ENCODE measurements at places on chromosomes 1 and 21.

DNA sequence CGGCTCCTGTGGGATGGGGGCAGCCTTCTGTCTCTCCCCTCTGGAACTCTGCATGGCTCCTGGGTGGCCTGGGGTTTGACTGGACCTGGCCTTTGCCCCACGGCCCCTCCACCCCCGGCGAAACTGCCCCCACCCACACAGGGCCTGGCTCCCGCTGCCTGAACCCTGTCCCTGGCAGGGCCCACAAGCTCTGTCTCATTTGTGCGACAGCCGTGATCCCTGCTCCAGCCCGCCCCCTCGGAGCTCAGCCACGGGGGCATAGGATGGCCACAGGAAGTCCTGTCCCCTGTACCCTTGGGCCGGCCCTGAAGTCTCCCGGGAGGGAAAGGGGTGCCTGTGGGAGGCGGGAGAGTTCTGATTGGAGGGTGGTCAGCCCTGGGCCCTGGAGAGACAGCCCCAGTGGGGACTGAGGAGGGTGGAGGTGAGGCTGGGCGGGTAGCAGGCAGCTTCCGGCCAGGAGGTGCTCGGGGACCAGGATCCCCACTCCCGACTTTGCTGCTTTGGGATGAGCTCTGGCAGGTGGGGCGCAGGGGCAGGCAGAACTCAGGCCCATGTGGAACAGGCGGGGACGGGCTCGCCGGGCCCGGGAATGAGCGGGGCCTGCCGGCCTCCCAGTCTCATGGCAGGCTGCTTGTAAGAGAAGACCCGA lies 45.1 kb downstream of the SLX9 start:
- no peak for DNase-seq

GRCh38 chr1:42700006-42700405 lies 17.8 kb downstream of the YBX1 start:
- no peak for DNase-seq

DNA sequence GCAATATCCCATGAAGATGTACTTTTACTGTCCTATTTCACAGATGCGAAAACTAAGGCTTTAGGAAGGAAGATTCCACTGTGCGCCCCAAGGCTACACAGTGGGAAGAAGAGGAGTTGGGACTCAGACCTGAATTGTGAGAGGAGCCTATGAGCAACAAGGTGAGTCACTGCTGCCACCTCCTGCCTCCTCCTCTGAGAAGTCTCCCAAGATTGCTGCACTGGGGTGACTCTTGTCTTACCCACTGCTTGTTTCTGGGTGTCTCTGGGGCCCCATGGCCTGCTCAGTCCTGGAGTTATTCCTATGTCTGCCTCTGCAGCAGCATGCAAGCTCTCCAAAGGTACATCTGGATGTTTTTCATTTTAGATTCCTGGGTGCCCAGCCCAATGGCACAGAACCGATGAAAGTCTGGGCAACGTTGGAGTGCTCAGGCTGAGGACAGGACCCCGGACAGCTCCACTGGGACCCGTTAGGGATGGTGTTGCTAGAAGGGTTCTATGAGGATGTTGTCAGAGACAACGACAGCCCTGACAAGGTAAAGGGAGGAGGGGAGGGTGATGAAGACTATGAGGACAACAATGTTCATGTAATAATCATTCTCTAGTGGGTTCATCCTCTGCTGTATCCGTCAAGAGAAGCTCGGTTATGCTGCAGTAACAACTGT lies 11.0 kb upstream of the C1QA start:
- DNase-seq: peak; percentile 18

DNA sequence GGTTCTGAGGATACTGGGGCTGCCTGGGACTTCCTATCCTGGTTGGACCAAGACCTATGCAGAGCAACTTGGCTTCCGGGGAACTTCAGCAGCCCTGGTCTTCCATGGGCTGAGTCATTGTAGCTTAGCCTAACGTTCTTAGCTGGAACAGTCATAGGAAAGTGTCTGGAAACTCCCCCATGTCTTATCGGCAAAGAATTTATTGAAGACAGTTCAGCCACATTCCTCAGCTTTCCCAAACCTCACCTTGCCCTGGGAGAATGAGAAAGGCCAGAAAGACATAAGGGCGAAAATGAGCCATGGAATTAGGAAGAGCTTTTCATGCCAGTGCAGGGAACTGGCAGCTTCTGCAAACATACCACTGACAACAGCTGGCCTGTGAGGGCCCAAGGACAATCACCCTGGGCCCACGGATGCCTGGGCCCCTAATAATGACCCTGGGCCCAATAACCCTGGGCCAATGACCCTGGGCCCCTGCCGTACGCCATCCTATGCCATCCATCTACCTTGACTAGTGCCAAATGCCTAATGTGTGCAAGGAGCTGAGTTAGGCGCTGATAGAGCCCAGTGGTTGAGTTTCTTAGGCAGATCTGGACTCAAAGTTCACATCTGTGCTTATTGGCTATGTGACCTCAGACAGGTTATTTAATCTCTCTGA lies 114.4 kb upstream of the GADD45A start:
- peak; percentile 98 for DNase-seq

DNA sequence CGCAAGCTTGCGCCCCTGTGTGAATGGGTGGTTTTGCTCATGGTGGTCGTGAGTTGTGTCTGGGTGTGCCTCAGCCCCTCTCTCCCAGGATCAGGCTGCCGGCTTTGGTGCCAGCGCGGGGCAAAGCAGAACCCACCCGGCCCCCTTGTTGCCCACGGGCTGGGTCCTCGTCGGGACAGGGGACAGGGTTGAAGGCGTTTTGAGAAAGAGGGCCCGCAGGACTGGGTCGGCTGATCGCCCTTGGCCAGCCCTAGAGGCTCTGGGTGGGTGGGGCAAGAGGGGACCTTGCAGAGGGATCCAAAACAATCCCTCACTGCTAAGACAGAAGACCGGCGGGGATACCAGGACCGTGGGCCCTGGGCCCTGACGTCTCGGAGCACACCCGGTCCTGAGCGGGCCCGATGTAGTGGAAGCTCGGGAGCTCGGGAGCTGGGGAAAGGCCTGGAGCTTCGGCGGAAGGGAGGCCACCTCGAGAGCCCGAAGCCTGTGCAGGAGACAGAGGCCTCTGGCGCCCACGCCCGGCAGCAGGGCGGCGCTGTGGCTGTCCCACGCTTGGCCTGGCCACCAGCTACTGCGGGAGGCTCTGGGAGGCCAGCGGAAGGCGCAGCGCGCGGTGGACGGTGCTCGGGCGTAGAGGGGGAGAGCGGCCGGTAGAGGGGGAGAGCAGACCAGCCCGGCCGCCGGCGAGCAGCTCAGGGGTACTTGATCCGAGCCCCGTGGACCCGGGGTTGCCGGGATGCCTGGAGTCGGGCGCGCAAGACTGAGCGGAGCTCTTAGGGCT lies 2.8 kb upstream of the ZNF678 start:
- no peak for DNase-seq

GRCh38 chr1:232982238-232982944 lies 32.0 kb downstream of the NTPCR start:
- DNase-seq: peak; percentile 77

- DNase-seq: no peak
Observed at GRCh38 chr1:237542525-237543418, 347.9 kb downstream of the ZP4 start.

DNA sequence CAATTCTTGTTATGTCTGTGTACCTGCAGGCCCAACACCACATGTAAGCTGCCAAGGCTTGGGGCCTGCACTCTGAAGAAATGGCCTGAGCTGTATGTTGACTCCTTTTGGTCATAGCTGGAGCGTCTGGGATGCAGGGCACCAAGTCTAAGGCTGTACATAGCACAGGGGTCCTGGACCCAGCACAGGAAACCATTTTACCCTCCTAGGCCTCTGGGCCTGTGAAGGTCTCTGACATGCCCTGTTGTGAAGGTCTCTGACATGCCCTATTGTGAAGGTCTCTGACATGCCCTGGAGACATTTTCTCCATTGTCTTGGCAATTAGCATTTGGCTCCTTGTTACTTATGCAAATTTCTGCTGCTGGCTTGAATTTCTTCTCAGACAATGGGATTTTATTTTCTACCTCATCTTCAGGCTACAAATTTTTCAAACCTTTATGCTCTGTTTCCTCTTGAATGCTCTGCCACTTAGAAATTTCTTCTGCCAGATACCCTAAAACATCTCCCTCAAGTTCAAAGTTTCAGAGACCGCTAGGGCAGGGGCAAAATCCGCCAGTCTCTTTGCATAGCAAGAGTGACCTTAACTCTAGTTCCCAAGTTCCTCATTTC lies 246.7 kb upstream of the B3GALT2 start:
- no peak for DNase-seq

GRCh38 chr1:194056169-194056568 lies 869.8 kb upstream of the B3GALT2 start:
- peak; percentile 63 for DNase-seq

DNA sequence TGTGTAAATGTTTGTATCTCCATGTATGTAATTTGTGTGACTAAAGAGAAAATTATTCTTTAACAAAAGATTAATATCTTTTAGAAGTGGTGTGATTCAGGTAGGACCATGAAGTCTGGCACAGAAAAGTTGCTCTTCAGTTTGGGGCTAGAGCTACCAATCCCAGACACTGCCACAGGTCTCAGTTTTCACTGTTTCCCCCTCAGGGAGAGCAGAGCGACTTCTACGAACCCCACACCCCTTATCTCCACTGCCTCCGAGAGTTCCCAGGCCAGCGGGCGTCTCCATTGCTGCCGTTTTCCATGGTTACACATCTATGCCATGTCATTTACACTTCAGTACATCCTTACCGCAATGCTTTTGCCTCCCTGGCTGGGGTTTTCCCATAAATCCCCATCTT lies 93.0 kb upstream of the SMYD2 start:
- DNase-seq: no peak

DNA sequence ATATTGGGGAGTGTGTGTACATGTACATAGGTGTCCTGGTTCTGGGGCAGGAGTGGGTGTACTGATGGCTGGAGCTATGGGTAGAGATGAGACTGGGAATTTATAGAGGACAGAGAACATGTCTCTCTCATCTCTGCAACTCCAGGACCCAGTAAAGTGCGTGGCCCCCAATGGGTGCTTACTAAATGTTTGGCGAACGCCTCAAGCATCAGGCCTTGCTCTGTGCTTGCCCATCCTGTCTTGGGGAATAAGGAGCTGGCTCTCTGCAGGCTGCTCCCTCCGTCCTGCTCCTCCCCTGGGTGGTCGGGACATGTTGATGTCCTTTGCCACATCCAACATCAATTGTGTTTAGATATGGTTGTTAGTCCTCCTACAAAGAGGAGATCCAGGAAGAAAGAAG lies 161.7 kb downstream of the ZSCAN20 start:
- no peak for DNase-seq

GRCh38 chr21:46119637-46120271 lies 21.8 kb downstream of the COL6A2 start:
- no peak for DNase-seq

- DNase-seq: no peak
Observed at GRCh38 chr1:109499081-109499480, 5.2 kb downstream of the CYB561D1 start.

GRCh38 chr1:201378804-201379203 lies 1.3 kb upstream of the TNNT2 start:
- no peak for DNase-seq

DNA sequence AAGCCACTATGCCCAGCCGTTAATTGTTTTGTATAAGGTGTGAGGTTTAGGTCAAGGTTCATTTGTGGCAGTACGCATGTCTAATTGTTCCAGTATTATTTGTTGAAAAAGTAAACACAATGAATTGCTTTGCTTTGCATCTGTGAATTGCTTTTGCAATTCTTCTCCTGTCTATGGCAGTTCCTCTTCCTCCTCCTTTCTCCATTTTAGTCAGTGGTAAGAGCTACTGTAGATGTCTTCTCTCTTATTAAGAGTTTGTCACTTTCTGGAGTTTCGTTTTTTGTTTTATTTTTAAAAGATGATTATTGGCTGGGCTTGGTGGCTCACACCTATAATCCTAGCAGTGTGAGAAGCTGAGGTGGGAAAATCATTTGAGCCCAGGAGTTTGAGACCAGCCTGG lies 29.2 kb downstream of the C1orf185 start:
- no peak for DNase-seq

GRCh38 chr1:64940025-64940424 lies 26.3 kb downstream of the JAK1 start:
- no peak for DNase-seq
